Activated naive CD8-positive, alpha-beta T cell treated with anti-CD3 and anti-CD28 coated beads for 36 hours (primary cell): ENCODE measurements at places on chromosomes 1 and 21. TPM values are rescaled to one million over a fixed set of nuclear protein-coding genes. Genes with fewer than 3 reads are reported as not detected.

SPATA46 gene
- total RNA-seq: not detected

- peaks cover 24% of the 10 kb centered on the region for H3K4me1 ChIP-seq
- peaks cover 10% of the 10 kb centered on the region for H3K36me3 ChIP-seq
- H3K27ac ChIP-seq: peak overlapping the region; percentile 82
- H3K4me3 ChIP-seq: peak overlapping the region; percentile 25
- H3K27me3 ChIP-seq: no peaks in the 10 kb centered on the region
Observed at GRCh38 chr1:54229281-54229891, 29.4 kb downstream of the MRPL37 start.

DENND2C gene
- total RNA-seq: 0.91 TPM

GRCh38 chr1:181513786-181514297, 30.5 kb downstream of the CACNA1E start:
- no peak overlapping the region for H3K27ac ChIP-seq
- no peaks in the 10 kb centered on the region for H3K4me1 ChIP-seq
- no peak overlapping the region for H3K4me3 ChIP-seq
- H3K27me3 ChIP-seq: peaks cover 14% of the 10 kb centered on the region
- no peak for DNase-seq
- H3K36me3 ChIP-seq: no peaks in the 10 kb centered on the region

- DNase-seq: no peak
- no peaks in the 10 kb centered on the region for H3K27me3 ChIP-seq
- H3K4me3 ChIP-seq: no peak overlapping the region
- no peaks in the 10 kb centered on the region for H3K4me1 ChIP-seq
Observed at GRCh38 chr1:9957726-9958125, 14.5 kb downstream of the NMNAT1 start.

DNA sequence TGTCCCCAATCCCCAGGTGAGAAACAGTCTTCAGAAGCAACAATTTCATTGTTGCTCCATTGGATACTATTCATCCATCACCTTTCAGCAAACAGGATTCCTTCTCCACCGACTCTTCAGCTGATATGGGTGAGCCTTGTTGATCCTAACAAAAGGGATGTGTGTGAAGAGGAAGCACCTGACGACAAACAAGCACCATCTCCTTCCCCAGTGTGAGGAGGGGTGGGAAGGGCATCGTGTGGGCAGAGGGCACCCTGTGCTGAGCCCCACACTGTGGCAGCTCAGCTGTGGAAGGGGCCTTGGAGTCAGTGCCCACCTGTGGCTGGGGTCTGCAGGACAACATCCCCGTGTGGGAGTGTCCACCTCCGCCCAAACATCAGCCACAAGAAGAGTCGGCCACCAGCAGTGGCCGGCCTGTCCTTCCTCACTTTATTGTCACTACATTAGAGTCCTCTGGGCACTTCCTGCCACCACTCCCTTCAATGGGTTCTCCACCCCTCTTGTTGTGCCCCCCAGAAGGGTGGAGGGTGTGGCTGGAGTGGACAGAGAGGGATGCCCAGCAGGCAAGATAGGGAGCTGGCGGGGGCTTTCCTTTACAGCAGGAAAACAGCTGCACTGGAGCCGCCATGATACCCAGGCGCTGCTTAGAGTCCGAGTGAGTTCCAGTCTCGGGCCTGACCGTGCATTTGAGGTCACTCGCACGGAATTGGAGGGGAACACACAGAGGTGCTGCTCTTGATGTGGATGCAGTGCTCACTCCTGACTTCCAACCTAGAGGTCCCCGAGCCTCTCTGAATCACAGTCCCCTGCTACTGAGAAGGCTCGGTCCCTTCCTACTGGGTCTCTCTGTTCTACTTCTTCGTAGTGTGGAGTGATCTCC, 40.9 kb downstream of the VPS26C start:
- peak overlapping the region; percentile 65 for H3K4me3 ChIP-seq
- DNase-seq: no peak
- peak overlapping the region; percentile 95 for H3K27ac ChIP-seq
- peaks cover 68% of the 10 kb centered on the region for H3K36me3 ChIP-seq
- H3K27me3 ChIP-seq: no peaks in the 10 kb centered on the region
- H3K4me1 ChIP-seq: peaks cover 39% of the 10 kb centered on the region

RNF186 gene
- total RNA-seq: not detected

DNA sequence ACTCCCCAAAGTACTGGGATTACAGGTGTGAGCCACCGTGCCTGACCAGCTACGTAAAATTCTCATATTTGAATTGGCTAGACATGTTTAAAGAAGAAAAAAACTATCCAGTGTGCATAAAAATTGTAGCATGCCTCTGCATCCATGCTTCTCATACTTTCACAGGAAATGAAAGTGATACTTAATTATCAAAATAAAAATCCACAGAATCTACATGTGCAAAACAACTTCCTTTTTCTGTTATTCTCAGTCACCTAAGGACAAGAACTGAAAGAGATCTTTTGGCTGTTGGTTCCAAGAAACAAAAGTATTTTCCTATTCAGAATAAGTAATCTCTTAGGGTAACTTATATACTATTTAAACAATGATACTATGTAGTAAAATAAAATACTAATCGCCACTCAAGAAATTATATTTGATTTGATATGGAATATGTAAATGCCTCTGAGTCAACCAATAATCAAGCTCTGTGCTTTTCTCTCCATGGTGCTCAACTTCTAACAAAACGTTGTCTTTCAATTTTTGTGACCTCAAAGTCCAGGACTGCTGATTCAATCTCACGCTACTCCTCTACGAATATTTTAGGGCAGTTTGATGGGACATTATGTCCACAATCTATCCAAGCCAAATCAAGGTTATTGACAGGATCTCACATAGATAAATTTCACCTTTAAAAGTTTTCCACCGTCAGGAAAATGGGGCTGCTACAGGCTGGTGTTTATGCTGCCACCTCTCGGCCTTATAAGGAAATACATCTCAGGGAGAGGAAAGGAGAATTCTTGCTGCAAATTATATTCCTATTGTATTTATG, 102.7 kb downstream of the ZNF281 start:
- no peaks in the 10 kb centered on the region for H3K27me3 ChIP-seq
- peak overlapping the region; percentile 72 for H3K27ac ChIP-seq
- H3K4me3 ChIP-seq: peak overlapping the region; percentile 32

PLEKHG5 gene
- 2.2 TPM for total RNA-seq

DNA sequence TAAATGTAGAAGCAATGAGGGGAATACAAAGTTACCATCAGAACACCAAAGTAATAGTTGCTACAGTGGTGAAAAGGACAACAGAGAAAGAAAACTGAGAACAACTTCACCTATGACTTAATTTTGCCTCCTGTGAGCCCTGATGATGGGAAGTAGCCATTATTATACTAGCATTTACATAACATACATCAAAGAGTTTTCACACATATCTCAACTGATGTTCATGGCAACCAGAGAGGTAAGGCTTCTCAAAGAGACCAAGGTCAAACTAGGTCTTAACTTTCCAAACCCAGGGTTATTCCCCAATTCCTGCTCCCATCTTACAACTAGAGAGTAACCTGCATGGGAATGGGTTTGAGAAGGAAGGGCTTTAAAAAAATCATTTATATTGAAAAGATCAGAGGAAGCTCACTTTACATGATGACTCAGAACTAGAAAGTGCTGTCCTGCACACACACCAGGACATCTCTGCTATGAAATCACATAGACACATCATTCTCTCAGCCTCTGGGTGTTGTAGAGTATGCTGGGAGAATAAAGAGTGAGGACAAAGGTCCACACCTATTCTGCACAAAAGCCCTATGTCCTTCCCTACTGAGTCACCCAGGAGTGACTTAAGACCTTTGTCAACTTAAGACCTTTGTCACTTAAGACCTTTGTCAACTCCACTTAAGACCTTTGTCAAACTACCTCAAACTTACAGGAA, 179.7 kb downstream of the TNFSF18 start:
- H3K27ac ChIP-seq: peak overlapping the region; percentile 72
- H3K4me1 ChIP-seq: peaks cover 43% of the 10 kb centered on the region
- no peak overlapping the region for H3K4me3 ChIP-seq
- no peaks in the 10 kb centered on the region for H3K27me3 ChIP-seq
- peak; percentile 22 for DNase-seq

DNA sequence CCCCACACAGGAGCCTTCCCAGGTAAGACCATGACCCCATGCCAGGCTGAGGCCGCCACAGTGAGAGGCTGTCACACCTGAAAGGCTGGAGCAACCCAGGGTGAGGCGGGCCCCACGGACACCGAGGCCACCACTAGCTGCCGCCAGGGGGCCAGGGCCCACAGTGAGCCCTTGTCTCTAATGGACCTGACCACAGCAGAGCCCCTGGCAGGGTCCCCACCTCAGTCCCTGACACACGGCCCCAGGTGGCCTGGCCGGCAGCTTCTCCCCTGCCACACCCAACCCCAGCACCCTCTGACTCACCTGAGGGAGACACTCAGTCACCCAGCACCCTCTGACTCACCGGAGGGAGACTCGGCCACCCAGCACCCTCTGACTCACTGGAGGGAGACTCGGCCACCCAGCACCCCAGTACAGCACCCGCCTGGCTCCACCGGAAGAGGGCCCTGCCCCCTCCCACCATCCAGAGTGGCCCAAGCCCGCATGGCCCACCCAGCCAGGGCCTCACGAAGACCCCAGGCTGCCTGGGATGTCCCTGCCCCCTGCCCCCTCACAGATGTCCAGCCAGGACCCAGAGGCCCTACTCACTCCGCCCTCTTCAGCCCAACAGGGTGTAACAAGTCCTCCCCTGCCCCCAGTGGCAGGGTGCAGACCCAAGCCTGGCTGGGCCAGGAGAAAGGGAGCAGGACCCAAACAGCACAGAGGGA, 4.4 kb downstream of the DVL1 start:
- peaks cover 11% of the 10 kb centered on the region for H3K36me3 ChIP-seq
- no peaks in the 10 kb centered on the region for H3K27me3 ChIP-seq
- no peak overlapping the region for H3K27ac ChIP-seq
- peak; percentile 55 for DNase-seq

GRCh38 chr1:228373681-228374571, 32.7 kb downstream of the TRIM11 start:
- H3K27ac ChIP-seq: no peak overlapping the region
- peaks cover 4% of the 10 kb centered on the region for H3K4me1 ChIP-seq
- H3K27me3 ChIP-seq: peaks cover 4% of the 10 kb centered on the region
- no peaks in the 10 kb centered on the region for H3K36me3 ChIP-seq
- H3K4me3 ChIP-seq: no peak overlapping the region

- H3K27me3 ChIP-seq: no peaks in the 10 kb centered on the region
- H3K4me1 ChIP-seq: no peaks in the 10 kb centered on the region
- H3K36me3 ChIP-seq: no peaks in the 10 kb centered on the region
- no peak overlapping the region for H3K4me3 ChIP-seq
Observed at GRCh38 chr1:152448095-152448494, 34.0 kb upstream of the CRNN start.

- H3K4me3 ChIP-seq: peak overlapping the region; percentile 26
- H3K27ac ChIP-seq: peak overlapping the region; percentile 18
- H3K27me3 ChIP-seq: no peaks in the 10 kb centered on the region
- peaks cover 49% of the 10 kb centered on the region for H3K4me1 ChIP-seq
Observed at GRCh38 chr1:160776178-160776577, 19.8 kb upstream of the LY9 start.

GRCh38 chr1:195960580-195960979, 647.7 kb downstream of the KCNT2 start:
- no peaks in the 10 kb centered on the region for H3K4me1 ChIP-seq
- H3K27ac ChIP-seq: no peak overlapping the region
- no peak for DNase-seq
- no peaks in the 10 kb centered on the region for H3K36me3 ChIP-seq
- H3K4me3 ChIP-seq: no peak overlapping the region

- H3K27me3 ChIP-seq: peaks cover 4% of the 10 kb centered on the region
- H3K4me3 ChIP-seq: no peak overlapping the region
- no peak for DNase-seq
- H3K4me1 ChIP-seq: no peaks in the 10 kb centered on the region
- H3K27ac ChIP-seq: no peak overlapping the region
Observed at GRCh38 chr1:76625886-76626678, 241.2 kb upstream of the ST6GALNAC5 start.

DNA sequence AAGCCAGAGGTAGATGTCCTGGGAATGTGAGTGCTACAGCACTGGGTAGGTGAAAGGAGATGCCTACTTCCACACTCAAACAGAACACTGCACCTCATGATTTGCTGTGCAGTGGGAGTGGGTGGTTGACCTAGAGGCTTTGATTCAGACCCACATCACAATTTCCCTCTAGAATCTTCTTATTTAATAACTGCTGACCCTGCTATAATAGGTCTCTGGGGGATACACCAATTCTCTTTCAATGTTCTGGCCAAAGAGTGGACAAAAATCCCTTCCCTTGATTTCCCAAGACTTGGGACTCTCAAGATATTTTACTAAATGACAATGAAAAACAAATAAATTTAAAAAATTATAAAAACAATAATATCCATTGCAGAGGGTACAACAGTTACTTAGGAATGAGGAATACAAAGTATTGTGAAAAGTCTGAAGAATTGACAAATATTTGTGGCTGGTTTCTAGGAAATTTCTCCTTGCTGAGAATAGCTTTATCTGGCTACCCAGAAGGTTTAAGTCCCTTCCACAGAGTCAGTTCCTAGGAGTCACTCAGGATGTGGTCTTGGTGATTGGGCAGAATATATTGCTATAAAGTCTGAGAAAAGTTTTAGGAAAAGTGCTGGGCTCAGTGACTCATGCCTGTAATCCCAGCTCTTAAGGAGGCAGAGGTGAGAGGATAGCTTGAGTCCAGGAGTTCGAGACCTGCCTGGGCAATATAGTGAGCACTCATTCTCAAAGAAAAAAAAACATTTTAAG, 2.4 kb upstream of the FCGR2A start:
- no peak overlapping the region for H3K4me3 ChIP-seq
- H3K36me3 ChIP-seq: no peaks in the 10 kb centered on the region
- H3K27ac ChIP-seq: no peak overlapping the region
- H3K27me3 ChIP-seq: peaks cover 60% of the 10 kb centered on the region
- no peak for DNase-seq
- H3K4me1 ChIP-seq: peaks cover 15% of the 10 kb centered on the region

DNA sequence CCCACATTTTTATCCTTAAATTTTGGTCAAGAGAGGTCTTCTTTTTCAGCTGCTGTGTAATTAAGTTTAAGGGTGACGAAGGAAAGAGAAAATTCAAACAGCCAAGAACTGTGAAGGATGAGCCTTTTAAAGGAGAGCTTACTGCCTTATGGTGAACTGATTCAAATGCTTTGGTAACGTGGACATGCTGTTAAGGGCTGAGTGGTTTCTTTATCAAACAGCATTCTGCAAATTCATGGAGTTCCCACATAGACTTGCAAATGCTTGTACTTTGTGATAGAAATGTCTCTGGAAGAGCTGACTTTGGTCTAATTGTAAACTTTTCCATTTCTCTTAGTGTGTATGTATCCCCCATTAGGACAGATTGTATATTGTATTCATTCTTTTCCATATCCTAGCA, 93.8 kb downstream of the CHD1L start:
- no peak for DNase-seq
- no peaks in the 10 kb centered on the region for H3K36me3 ChIP-seq
- H3K27ac ChIP-seq: no peak overlapping the region
- peaks cover 30% of the 10 kb centered on the region for H3K27me3 ChIP-seq
- no peaks in the 10 kb centered on the region for H3K4me1 ChIP-seq

DNA sequence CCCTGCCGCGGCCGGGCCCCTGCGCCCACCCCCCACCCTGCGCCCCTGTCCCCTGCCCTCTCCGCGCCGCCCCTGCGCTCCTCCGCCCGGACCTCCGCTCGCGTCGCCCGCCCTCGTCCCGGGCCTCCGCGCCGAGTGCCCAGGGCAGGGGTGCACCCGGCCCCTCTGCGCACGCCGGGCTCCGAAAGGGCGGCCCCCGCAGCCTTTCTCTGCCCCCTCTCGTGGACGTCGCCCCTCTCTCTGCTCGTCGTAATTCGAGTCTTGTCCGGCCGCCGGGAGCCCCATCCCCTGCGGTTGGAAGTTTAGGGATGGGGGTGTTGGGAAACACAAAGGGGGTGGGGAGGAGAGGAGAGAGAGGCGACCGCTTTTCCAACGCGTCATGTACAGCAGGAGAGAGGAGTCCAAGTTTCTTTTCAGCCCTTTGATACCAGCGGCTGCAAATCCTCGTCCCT, 407 bp downstream of the GALNT2 start:
- H3K4me1 ChIP-seq: peaks cover 46% of the 10 kb centered on the region
- H3K4me3 ChIP-seq: peak overlapping the region; percentile 92
- H3K36me3 ChIP-seq: peaks cover 6% of the 10 kb centered on the region
- H3K27ac ChIP-seq: peak overlapping the region; percentile 93
